ENCODE measurements at places on chromosomes 7 and 10.

- H3K27me3 ChIP-seq = peaks cover 6% of the 10 kb centered on the region
- peaks cover under 1% of the 10 kb centered on the region for H3K4me1 ChIP-seq
- H3K27ac ChIP-seq = no peak overlapping the region
- H3K4me3 ChIP-seq = no peak overlapping the region
- DNase-seq = peak; percentile 67
- peaks cover 63% of the 10 kb centered on the region for H3K36me3 ChIP-seq
These were observed 47.9 kb downstream of the MKI67 start for GRCh38 chr10:128078136-128078969.

DNA sequence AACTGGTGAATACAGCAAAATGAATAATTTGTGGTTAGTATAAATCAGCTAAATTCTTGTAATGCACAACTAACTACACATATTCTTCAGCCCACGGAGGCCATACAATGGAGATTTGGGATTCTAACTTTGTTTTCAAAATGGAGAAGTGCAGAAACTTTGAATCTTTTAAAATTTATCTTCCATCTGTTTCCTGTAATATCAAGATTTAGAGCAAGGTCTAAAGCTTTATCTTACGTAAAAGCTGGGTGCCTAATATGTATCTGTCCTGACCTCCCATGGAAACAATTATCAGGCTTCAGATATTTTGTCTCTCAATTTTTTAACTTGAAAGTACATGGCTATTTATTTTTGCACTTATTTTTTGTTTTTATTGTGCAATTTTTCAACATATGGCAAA is 5.0 kb upstream of the AHR start:
- H3K27me3 ChIP-seq = peaks cover 5% of the 10 kb centered on the region
- no peak for DNase-seq
- H3K4me1 ChIP-seq = peaks cover 8% of the 10 kb centered on the region
- no peaks in the 10 kb centered on the region for H3K36me3 ChIP-seq
- no peak overlapping the region for H3K4me3 ChIP-seq
- no peak overlapping the region for H3K27ac ChIP-seq

- no peak for DNase-seq
- peaks cover 3% of the 10 kb centered on the region for H3K4me1 ChIP-seq
- no peak overlapping the region for H3K4me3 ChIP-seq
- H3K36me3 ChIP-seq = peaks cover 6% of the 10 kb centered on the region
These were observed 646.7 kb downstream of the PARD3 start for GRCh38 chr10:34168439-34168838.

GRCh38 chr10:18737236-18737635 is 78.0 kb downstream of the ARL5B start:
- H3K27ac ChIP-seq = no peak overlapping the region
- no peak overlapping the region for H3K4me3 ChIP-seq
- H3K4me1 ChIP-seq = no peaks in the 10 kb centered on the region
- DNase-seq = no peak
- H3K27me3 ChIP-seq = no peaks in the 10 kb centered on the region
- H3K36me3 ChIP-seq = no peaks in the 10 kb centered on the region

DNA sequence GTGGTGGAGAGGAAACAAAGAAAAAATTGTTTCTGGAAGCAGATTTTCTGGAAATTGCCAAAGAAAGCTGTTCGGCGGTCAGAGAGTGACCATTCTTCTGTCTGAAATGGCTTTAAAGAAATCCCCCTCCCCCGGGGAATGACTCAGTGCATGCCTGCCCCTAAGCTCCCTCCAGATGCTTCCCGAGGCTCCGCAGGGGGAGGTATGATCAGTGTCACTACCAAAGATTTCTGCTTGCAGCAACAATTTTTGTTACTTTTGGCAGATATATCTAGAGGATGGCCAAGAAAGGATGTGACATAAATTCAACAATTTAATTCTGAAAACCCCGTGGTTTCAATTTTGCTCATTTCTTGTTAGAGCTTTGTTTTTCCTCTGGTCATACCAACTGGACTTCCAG is 163.9 kb downstream of the JCAD start:
- H3K4me3 ChIP-seq = no peak overlapping the region
- no peak for DNase-seq
- no peak overlapping the region for H3K27ac ChIP-seq
- peaks cover 4% of the 10 kb centered on the region for H3K4me1 ChIP-seq
- no peaks in the 10 kb centered on the region for H3K36me3 ChIP-seq
- no peaks in the 10 kb centered on the region for H3K27me3 ChIP-seq

DNA sequence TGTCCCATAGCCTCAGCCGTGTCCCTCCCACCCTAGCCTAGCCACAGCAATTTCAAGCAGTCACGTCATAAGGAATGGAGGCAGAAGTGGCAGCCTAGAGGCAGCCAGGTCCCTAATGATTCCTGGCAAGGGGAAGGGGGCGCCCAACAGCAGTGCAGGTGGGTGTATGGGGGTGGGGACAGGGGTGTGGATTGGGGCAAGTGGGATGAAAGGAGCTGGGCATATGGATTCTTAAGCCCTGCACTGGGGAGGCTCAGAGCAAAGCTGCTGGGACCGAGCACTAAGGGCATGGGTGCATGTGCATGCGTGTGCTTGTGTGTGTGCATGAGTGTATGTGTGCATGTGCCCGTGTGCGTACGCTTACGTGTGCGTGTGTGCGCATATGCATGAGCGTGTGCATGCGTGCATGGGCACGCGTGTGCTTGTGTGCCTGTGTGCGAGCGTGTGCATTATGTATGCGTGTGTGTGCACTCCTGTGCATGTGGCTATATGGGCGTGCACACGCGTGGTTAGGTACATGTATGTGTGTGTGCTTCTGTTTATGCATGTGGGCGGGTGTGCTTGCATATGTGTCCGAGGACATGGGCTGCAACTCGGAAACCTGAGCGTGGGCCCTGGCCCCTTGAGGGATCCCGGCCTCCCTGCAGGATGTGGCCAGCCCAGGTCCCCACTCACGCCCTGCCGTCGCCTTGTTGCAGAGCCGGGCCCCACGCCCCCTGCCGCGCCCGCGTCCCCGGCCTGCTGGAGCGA is 34.1 kb downstream of the SH2B2 start:
- H3K4me1 ChIP-seq = peaks cover 4% of the 10 kb centered on the region
- no peak for DNase-seq
- no peaks in the 10 kb centered on the region for H3K36me3 ChIP-seq
- H3K27ac ChIP-seq = no peak overlapping the region

GRCh38 chr10:64571056-64571455 is 1049.9 kb downstream of the REEP3 start:
- H3K4me1 ChIP-seq = no peaks in the 10 kb centered on the region
- H3K36me3 ChIP-seq = no peaks in the 10 kb centered on the region
- H3K27me3 ChIP-seq = no peaks in the 10 kb centered on the region
- no peak overlapping the region for H3K27ac ChIP-seq

- no peaks in the 10 kb centered on the region for H3K36me3 ChIP-seq
- H3K4me1 ChIP-seq = peaks cover 2% of the 10 kb centered on the region
- H3K27me3 ChIP-seq = peaks cover 4% of the 10 kb centered on the region
- no peak overlapping the region for H3K4me3 ChIP-seq
- DNase-seq = no peak
- H3K27ac ChIP-seq = no peak overlapping the region
These were observed 14.6 kb upstream of the DRGX start for GRCh38 chr10:49410365-49411074.

DNA sequence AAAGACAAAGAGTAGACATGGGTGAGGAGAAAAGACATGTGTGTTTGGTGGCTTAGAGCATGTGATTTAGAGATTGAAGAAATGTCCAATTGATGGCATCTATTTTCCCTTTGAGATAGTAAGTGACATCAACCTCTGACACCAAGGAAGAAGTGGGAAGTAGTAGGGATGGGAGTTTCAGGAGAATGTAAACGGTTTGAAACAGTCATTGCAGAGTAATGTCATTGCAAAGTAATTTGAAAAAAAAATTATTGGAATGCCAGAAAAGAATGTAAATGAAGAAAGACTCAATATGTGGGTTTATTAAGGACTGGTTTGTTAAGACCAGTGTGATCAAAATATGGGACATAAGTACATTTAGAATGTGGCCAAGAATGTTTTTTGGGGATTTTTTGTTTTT is 26.6 kb downstream of the GNG11 start:
- H3K4me1 ChIP-seq = peaks cover 25% of the 10 kb centered on the region
- no peak overlapping the region for H3K27ac ChIP-seq
- no peaks in the 10 kb centered on the region for H3K27me3 ChIP-seq
- no peak overlapping the region for H3K4me3 ChIP-seq
- no peak for DNase-seq

DNA sequence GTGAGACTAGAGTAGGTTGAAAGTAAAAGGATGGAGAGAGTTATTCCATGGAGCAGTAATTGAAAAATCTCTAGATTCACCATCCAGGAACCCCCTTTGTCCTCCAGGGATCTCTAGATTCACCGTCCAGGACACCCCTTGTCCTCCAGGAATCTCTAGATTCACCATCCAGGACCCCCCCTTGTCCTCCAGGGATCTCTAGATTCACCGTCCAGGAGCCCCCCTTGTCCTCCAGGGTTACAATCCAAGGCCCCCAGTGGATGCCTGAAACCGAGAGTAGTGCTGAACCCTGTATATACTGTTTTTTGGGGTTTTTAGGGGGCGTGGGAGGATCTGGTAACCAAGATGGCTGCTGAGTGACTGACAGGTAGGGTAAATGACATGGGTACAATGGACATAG is 38.3 kb upstream of the PPP2R2D start:
- no peak overlapping the region for H3K27ac ChIP-seq
- no peak overlapping the region for H3K4me3 ChIP-seq
- no peak for DNase-seq
- H3K4me1 ChIP-seq = no peaks in the 10 kb centered on the region
- peaks cover 5% of the 10 kb centered on the region for H3K27me3 ChIP-seq

DNA sequence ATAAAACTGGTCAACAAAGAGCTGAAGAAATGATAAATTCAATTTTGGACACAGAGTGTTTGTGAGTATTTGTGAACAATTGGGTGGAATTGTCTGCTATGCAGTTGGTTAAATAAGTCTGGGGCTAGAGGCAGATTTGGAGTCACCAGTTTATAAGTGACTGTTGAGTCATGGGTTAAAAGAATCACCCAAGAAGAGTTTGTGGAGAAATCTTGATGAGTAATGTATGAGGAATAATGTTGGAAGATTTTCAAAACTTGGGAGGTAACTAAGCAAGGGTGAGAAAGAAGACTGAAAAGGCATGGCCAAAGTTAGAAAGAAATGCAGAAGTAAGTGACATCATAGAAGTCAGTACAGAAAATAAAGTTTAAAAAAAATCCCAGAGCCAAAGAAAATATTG is 750.7 kb downstream of the MAGI2 start:
- H3K36me3 ChIP-seq = no peaks in the 10 kb centered on the region
- peaks cover 3% of the 10 kb centered on the region for H3K4me1 ChIP-seq
- H3K4me3 ChIP-seq = no peak overlapping the region
- no peak for DNase-seq
- no peaks in the 10 kb centered on the region for H3K27me3 ChIP-seq

GRCh38 chr10:35743851-35744250 is 101.8 kb upstream of the FZD8 start:
- no peak for DNase-seq
- peaks cover 3% of the 10 kb centered on the region for H3K36me3 ChIP-seq
- H3K27me3 ChIP-seq = peaks cover 1% of the 10 kb centered on the region
- H3K27ac ChIP-seq = no peak overlapping the region

- no peak overlapping the region for H3K27ac ChIP-seq
- no peak overlapping the region for H3K4me3 ChIP-seq
- H3K27me3 ChIP-seq = peaks cover 1% of the 10 kb centered on the region
- peaks cover 32% of the 10 kb centered on the region for H3K4me1 ChIP-seq
- H3K36me3 ChIP-seq = no peaks in the 10 kb centered on the region
- no peak for DNase-seq
These were observed 149.8 kb downstream of the DOCK4 start for GRCh38 chr7:112056409-112056808.

DNA sequence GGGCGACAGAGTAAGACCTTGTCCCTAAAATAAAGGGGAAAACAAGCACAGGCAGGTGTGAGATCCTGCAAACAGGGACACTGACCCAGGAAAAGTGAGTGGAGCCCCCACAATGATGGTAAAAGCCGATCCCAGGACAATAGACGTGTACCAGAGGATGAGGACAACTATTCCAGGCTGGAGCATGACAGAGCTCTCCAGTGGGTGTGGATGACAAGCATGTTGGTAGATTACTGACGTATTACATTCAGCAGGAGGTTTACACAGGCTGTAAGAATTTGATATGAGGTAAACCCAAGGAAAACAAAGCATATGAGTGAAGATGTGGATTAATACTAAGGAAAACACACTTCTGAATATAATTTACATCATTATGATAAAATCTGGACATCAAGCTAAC is 27.8 kb upstream of the SMURF1 start:
- H3K27me3 ChIP-seq = peaks cover 2% of the 10 kb centered on the region
- no peak for DNase-seq
- H3K4me3 ChIP-seq = no peak overlapping the region
- H3K27ac ChIP-seq = no peak overlapping the region

DNA sequence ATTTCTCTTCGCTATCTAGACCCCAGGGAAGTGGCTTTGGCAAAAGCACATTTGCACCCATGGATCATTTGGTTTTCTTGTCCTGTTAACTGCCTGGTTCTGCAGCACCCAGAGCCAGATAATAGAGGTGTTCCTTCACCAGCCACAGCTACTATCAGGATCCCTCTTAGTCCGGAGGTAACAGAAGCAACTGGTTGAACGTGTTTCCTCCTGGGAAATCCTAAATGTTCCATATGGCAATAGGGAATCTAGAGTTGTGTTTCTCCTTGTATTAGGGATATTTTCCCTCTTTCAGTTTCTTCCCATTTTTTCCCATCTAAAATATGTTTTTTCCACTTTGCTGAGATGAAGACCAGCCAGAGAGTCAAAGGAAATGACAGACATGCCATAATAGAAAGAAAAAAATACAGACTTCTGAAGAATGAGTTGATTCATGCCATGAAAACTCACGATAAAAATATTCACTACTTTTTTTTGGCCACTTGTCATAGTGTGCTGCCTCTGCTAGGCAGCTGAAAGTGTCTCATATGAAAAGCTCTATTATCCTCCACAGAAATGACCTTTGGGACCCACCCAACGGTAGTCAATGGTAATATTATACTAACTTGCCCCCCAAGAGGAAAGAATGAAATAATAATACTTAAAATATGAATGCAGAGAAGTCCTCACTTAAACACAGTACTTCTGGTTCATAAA is 472.8 kb downstream of the KCNMA1 start:
- no peak for DNase-seq
- no peak overlapping the region for H3K4me3 ChIP-seq
- H3K36me3 ChIP-seq = no peaks in the 10 kb centered on the region
- peaks cover 2% of the 10 kb centered on the region for H3K27me3 ChIP-seq

DNA sequence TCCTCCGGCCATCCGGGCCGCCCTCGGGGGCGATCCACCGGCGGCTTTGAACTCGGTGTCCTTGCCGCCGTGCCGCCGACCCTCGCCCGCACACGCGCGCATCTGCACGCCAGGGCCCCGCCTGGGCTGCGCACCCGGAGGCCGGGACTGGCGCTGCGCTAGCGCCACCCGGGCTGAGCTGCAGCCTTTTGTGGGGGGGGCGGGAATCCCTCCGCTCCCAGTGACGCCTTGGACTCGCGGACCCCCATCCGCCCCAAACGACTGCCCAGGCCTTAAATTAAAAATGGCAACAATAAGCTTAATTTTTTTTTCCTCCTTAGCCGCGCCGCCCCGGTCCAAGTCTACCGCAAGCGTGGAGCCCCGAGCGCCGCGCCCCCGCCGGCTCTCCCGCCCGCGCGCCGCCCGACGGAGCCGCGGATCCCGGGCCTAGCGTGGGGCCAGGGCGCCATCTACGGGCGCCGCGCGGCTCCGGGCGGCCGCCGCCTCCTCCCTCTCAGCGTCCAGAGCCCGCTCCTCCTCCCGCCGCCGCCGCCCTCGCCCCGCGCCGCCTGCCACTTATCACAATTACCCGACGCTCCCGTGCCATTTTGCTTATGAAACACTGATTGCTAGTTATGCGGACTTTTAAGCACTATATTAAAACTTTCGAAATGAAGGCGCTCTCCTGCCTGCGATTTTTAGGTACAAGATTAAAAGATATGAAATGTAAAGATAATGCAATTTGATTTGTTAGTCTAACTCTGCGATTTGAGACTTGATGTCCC is 7.5 kb upstream of the EBF3 start:
- DNase-seq = peak; percentile 78

Data from endothelial cell (in vitro differentiated cells).